ENCODE measurements at places on chromosomes 7 and 10.

- no peak for DNase-seq
These were observed 6.3 kb downstream of the IDI2 start for GRCh38 chr10:1019362-1019761.

DNA sequence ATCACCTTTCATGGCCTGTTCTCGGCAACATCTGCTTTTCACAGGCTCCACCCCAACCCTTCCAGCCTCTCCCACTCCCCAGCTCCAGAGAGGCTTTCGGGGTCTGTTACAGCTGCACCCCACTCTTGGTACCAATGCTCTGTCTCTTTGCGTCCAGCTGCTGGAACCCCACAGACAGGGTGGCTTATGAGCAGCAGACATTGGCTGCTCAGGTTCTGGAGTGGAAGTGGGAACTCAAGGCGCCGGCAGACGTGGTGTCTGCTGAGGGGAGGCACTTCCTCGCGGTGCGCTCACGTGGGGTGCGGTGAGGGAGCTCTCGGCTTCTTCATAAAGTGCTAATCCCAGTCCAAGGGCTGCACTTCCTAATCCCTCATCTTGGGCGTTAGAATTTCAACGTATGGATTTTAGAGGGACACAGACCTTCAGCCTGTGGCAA is 185.7 kb downstream of the ELFN1 start:
- no peak for DNase-seq

DNA sequence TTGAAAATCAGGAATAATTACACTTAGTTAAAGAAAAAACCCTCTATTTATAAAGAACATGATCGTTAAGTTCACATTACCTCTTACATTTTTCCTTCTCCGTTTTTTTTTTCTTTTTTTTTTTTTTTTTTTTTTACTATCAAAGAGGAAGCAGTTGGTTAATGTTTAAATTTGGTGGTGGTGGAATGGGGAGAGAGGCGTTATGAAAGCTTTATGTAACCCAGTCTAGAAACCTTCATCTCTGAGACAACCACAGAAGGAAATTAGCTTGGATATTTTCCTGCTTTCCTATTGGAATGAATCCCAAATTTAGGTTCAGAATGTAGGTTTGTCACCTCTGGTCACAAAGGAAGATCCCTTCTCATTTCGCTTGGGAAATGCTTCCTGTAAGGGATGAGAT is 31.5 kb upstream of the LHFPL3 start:
- no peak for DNase-seq

DNA sequence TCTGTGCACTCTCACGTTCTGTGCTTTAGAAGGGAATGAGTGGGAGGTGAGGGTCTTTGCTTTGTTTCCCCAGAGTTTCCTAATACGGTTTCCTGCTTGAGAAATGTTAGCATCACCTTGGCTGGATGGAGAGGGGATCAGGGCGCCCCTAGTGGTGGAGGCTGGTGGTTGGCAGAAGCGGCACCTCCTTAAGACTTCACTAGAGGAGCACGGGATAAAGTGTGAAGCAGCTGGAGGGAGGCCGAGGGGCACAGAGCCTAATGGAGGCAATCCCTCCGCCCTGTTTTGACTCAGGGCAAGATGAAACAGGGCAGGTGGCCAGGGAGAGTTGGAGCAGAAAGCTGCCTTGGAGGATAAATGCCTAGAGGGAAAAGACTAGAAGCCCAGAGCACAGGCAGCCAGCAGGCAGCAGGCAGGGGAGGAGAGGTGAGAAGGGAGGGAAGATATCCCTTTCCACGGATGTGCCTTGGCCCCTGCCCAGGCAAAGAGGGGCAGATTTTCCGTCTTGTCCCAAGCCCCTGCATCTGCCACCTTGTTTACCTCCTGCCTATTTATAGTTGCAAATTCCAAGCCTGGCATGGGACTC is 56.0 kb upstream of the BTRC start:
- peak; percentile 17 for DNase-seq

- no peak for DNase-seq
These were observed 88.0 kb downstream of the TMEM178B start for GRCh38 chr7:141161550-141162535.

- peak; percentile 28 for DNase-seq
These were observed 50.5 kb upstream of the COBL start for GRCh38 chr7:51366930-51367613.

DNA sequence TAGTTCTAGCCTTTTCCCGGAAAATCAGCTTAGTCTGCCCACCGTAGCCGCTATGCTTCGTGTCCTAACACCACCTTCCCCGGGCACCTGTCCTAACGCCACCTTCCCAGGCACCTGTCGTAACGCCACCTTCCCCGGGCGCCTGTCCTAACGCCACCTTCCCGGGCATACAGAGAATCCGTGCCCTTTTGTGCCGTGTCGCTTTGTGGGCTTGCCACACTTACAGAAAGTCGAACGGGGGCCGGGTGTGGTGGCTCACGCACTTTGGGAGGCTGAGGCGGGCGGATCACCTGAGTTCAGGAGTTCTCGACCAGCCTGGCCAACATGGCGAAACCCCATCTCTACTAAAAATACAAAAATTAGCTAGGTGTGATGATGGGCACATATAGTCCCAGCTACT is 73.6 kb upstream of the DNAJB6 start:
- no peak for DNase-seq

DNA sequence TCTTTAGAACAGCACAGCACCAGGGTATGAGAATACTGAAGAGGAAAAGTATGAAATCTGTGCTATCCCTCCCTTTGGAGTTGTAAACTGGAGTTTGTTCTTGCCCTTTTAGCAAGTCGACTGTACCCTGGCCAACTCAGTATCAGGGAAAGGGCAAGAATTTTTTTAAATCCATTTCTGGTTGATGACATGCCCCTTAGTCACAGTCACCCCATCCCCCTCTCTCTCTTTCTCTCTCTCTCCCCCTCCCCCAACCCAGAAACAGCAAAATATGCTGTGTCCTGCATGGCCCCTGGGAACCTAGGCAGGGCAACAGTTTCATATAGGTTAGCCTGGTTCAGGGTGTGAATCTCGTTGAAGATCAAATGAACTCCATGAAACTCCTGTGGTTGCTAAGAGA is 177.7 kb upstream of the ADO start:
- DNase-seq, result no peak

All from C1 segment of cervical spinal cord (tissue), 14 donors.